Prostate gland (tissue), 2 donors: ENCODE measurements at places on chromosomes 6 and 20.

DNA sequence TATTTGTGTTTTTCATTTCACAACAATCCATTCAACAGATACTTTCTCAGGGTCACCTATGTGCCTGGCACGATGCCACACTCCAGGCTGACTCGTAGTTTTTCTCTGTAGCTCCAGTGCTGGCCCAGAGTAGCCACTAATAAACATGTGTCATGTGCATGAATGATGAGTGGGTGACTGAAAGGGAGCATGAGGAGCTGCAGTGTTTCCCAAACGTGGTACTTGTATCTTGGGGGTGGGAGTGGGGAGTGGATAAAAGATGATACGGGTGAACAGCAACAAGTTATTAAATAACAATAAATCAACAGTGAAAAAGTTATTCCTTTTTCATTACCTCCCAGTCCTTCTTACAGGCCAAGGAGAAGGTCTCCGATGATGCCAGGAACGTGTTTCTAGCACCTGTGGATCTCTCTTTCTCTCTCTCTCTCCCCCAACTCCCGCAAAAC, 17.1 kb downstream of the SRXN1 start:
- no peak for DNase-seq

GRCh38 chr6:110098511-110099116, 80.9 kb downstream of the WASF1 start:
- peak; percentile 66 for DNase-seq

GRCh38 chr6:57173056-57173885, 1.1 kb downstream of the BAG2 start:
- DNase-seq = no peak

- no peak for DNase-seq
Measured at GRCh38 chr20:50663095-50663821, 28.1 kb downstream of the RIPOR3 start.

DNA sequence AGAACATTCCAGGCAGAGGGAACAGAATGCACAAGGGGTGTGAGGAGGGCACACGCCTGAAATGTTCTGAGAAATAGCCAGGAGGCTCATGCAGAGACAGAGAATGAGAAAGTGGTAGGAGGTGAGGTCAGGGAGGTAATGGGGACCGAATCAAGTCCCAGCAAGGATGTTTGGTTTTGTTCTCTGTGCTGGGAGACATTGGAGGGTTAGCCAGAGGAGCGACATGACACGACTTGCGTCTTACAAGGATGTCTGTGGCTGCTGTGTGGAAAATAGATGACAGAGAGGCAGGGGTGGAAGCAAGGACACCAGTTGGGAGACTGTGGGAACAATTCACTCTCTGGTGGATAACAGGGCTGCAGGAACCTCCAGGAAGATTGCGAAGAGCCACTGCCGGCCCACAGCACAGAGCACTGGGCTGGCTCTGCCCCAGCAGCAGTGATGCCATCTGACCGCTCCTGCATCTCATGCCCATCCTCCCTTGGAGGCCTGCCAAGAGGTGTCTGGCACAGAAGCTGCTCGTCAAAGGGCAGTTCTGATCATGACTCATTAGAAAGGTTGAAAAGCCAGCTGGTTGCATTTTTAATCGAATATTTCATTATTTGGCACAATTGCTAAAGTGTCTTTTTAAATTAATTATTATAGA, 57.7 kb upstream of the CD83 start:
- DNase-seq = peak; percentile 46

DNA sequence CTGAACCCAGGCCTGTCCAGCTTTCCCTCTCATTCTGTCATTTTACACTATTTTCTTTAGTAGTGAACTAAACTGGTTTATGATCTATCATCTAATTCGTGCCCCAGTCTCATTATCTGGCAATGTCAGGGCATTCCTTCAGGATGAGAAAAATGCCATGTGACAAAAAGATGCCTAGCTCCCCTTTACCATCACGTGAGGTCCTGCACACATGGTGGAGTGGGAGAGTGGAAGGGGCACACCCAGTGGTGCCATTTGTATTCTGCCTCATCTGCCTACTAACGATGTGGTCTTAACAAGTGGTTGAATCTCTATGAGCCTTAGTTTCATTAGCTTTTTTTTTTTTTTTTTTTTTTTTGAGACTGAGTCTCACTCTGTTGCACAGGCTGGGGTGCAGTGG, 41.2 kb downstream of the CDC5L start:
- DNase-seq = no peak

DNA sequence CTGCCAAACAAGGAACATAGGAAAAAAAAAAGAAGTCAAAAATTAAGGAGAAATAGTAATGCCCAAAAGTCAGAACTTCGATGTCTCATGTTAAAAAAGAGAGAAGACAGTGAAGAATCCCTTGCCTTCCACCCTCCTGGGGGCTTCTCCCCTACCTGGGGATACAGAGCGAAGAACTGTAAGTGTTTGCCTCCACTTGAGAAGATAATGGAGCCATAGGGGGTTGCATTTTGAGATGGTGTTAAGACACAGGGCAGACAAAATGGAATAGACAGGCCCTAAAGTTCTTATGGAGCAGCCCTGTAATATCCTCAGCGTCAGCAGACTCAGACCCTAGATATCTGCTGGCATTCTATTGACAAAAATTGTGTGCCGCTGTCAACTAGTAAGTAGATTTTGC, 222.2 kb upstream of the MAP3K7 start:
- DNase-seq = no peak

GRCh38 chr6:3013486-3013885, 13.8 kb downstream of the NQO2 start:
- no peak for DNase-seq

GRCh38 chr20:19794941-19795340, 36.9 kb downstream of the RIN2 start:
- DNase-seq = no peak

DNA sequence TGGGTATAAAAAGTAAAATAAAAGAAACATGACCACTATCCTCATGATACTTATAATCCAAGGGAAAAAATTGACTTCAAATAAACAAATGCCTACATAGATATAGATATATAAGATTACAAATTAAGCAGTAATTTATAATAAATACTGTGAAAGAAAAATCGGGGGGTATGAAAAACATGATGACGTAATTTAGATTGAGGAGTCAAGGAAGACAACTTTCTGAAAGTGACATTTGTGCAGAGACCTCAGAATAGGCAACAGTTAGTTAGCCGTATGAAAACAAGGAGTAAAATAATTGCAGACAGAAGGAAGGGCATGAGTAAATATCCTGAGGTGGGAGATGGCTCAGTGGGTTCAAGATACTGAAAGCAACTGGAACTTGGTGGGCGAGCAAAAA, 28.2 kb upstream of the RAB23 start:
- no peak for DNase-seq

- no peak for DNase-seq
Measured at GRCh38 chr6:125170376-125170775, 16.8 kb downstream of the TPD52L1 start.

- DNase-seq = peak; percentile 37
Measured at GRCh38 chr6:42453654-42454427, 2.1 kb upstream of the TRERF1 start.

GRCh38 chr6:142952614-142953013, 7.6 kb upstream of the HIVEP2 start:
- DNase-seq = no peak

DNA sequence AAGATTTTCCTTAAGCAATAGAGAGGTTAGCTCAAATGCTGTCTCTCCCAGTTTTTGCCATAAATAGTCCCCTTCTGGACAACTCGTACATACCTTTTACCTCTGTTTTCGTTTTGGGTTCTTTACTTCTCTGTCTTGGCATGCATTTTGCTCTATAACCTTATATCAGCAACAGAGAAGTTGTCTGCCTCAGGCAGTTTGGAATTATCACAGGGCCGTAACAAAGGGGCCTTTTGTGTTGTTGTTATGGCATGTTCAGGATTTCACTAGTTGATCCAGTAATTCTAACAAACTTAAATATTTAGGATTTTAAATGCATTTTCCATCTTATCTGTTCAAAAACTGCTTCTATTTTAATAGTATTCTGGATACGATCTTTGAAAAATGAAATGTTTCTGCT, 259.8 kb downstream of the CD109 start:
- no peak for DNase-seq

- DNase-seq = no peak
Measured at GRCh38 chr6:19059102-19059501, 672.0 kb downstream of the RNF144B start.

DNA sequence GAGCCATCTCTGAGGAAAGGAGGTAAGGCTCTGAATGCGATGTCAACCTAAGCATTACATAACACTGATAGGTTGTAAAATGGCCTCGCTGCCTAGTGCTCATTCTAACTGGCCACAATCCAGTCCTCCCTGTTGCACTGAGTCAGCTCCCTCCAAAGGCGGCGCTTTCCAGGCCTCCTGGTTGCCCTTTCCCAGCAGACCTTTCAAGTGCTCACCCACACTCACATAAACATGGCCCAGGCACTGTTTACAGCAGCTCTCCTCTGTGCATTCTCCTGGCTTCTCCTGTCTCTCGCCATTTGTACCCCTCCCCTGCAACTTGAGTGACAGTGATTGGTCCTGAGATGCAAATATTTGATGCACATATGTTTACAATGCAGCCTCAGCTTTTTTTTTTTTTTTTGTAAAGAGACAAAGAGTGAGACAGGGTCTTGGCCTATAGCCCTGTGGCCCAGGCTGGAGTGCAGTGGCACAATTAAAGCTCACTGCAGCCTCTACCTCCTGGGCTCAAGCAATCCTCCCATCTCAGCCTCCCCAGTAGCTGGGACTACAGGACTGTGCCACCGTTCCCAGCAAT, 36.8 kb upstream of the PRND start:
- DNase-seq = no peak

GRCh38 chr20:872855-873520, 39.5 kb downstream of the FAM110A start:
- DNase-seq = no peak

DNA sequence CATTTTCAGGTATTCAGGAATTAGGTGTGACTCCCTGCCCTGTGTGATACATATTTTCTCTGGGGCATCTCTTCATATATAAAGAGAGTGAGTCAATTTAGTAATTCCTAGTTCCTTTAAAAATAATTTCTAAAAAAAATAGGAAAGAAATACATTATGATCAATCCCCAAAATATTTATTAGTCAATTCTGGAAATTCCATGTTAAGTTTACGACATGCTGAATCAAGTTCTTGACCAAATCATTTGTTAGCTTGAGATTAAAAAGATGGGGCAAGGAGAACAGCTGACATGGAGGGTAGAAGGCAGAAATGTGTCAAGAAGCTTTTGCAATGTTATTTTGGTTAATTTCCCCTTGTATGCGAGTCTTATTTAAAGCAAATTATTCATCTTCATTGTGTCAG, 22.7 kb upstream of the PRDM1 start:
- DNase-seq = no peak

DNA sequence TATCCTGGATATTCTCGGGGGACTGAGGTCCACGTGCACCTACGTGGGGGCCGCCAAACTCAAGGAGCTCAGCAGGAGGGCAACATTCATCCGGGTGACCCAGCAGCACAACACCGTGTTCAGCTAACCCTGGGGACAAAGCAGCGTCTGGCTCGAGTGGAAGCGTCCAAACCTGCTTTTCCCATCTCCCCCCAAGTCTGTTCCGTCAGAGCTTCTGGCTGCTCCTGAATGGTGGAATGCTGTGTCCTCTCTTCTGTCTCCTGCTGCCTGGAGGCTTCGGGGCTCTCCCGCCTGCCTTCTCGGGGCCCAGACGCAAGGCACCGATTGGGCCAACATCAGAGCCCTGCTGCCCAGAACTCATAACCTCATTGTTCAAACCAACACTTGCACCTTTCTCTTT, 56.7 kb downstream of the GMPR start:
- DNase-seq = no peak

GRCh38 chr6:9699888-9700287, 715.0 kb downstream of the TFAP2A start:
- no peak for DNase-seq

GRCh38 chr6:13009461-13009860, 292.9 kb downstream of the PHACTR1 start:
- DNase-seq = no peak

GRCh38 chr6:54282186-54282585, 26.1 kb upstream of the TINAG start:
- DNase-seq = no peak

DNA sequence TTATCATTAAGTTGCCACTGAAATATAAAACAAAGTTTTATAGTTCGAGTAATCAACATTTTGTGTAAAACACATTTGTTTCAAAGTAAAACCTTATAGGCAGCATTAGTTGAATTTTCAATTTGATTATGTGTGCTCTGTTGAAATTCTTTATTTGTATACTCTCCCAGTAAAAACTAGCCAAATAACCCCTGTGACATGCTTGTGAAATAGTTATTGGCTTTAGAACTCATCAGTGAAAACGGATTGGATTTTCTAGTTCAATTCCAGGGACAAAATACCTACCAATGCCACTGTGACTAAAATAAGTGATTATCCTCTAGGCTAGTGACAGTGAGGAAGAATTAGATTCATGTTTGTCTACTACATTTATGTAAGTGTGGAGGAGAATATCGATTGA, 212.9 kb downstream of the TMEM200A start:
- no peak for DNase-seq

GRCh38 chr20:52748285-52748932, 223.7 kb upstream of the TSHZ2 start:
- no peak for DNase-seq

DNA sequence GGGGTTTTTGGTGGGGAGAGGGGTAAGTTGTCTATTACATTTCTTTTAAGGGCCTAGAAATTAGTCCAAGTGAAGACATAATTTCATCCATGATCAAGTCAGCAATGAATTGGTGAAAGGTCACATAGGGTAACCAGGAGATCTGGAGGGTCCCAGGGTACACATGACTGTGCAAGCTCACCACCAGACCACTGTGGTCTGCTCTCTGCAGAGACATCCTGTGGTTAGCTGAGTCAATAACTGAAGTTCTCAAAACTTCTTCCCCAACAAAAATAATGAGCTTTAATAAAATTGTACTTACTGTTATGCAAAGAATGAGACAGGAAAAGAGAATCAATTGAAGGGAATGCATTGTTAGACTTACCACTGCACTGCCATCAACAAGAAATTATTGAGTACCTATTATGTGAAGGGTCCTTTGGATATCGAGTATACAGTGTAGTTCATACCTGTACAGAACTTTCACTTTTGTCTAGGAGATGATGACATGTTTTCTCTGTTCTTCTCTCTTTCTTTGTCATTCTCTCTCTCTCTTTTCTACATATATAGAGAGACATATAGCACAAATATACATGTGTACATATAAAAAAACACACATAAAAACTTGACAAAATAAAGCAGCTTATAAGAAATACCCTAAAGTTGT, 209.8 kb downstream of the GJA1 start:
- no peak for DNase-seq

- no peak for DNase-seq
Measured at GRCh38 chr20:54822386-54822785, 347.0 kb downstream of the DOK5 start.

- DNase-seq = no peak
Measured at GRCh38 chr20:61849822-61850221, 215.9 kb downstream of the TAF4 start.

DNA sequence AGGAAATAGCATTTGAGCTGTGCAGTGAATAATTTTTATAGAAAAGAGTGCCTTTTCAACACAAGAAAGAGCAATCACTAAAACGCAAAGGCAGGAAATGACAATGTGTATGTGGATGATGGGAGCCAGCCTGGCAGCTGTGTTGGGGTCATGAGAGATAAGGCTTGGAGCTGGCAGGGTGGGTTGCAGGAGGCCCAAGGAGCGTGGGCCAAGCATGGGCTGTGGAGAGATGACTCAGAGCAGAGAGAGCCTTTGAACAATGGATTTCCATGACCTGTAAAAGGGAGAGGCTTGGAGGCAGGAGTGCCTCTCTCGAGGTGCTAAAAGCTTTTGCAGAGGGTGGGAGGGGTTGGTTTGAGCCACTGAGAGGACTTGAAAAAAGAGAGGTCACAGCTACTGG, 6.6 kb upstream of the TBC1D7 start:
- DNase-seq = no peak

GRCh38 chr6:169092375-169092774, 161.3 kb downstream of the THBS2 start:
- no peak for DNase-seq
